CD4-positive, alpha-beta memory T cell (primary cell): ENCODE measurements at places on chromosomes 4 and X. TPM values are rescaled to one million over a fixed set of nuclear protein-coding genes. Genes with fewer than 3 reads are reported as not detected.

ETNPPL gene
- total RNA-seq = not detected

SEC24B gene
- total RNA-seq = 37.7 TPM

CRMP1 gene
- total RNA-seq = not detected

FGG gene
- not detected for total RNA-seq

EGF gene
- not detected for total RNA-seq

NAA11 gene
- total RNA-seq = not detected

ARX gene
- not detected for total RNA-seq

RAB33A gene
- total RNA-seq = 10.1 TPM

ATP2B3 gene
- total RNA-seq = not detected

VGLL1 gene
- not detected for total RNA-seq

ITM2A gene
- total RNA-seq = 169 TPM

TMSB15A gene
- not detected for total RNA-seq

MAPK10 gene
- not detected for total RNA-seq

TAF7L gene
- total RNA-seq = not detected

CT45A3 gene
- not detected for total RNA-seq

SLIT2 gene
- not detected for total RNA-seq

POU3F4 gene
- total RNA-seq = not detected

FLNA gene
- 871 TPM for total RNA-seq

LONRF3 gene
- 10.6 TPM for total RNA-seq

CCKAR gene
- not detected for total RNA-seq

FAM156B gene
- total RNA-seq = 4.9 TPM

SCML1 gene
- total RNA-seq = 14.4 TPM

ATP1B4 gene
- not detected for total RNA-seq

XPNPEP2 gene
- total RNA-seq = 0.33 TPM

TIMM17B gene
- total RNA-seq = 42.6 TPM

FMR1 gene
- 88.8 TPM for total RNA-seq

MAGEB10 gene
- not detected for total RNA-seq

EDA gene
- total RNA-seq = 4.0 TPM

ADGRG4 gene
- not detected for total RNA-seq

PNMA3 gene
- 14.3 TPM for total RNA-seq

APLN gene
- not detected for total RNA-seq

XAGE1A gene
- not detected for total RNA-seq

C4orf36 gene
- 0.70 TPM for total RNA-seq

GATA1 gene
- not detected for total RNA-seq

HS3ST1 gene
- total RNA-seq = 0.03 TPM

GAB1 gene
- 0.78 TPM for total RNA-seq

CSN1S1 gene
- total RNA-seq = not detected

UGT2B10 gene
- not detected for total RNA-seq
